Hindlimb muscle (tissue), 1 donor: ENCODE measurements at places on chromosomes 12 and 14.

DNA sequence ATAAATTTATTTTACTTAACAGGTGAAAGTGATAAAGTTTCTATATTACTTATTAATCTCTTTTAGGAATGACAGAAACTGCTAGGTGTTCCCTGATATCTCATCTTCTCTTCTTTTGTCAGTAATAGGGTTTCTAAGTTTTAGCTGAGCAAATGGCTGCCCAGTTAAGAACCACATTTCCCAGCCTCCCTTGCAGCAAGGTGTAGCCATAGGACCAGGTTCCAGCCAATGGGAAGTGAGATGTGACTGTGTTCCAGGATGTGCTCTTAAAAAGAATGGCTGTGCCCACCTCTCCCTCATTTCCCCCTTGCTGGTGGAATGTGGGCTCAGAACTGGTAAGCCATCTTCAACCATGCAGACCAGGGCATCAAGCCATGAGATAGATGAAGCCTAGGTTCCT lies 165.6 kb downstream of the HELB start:
- DNase-seq, result no peak

DNA sequence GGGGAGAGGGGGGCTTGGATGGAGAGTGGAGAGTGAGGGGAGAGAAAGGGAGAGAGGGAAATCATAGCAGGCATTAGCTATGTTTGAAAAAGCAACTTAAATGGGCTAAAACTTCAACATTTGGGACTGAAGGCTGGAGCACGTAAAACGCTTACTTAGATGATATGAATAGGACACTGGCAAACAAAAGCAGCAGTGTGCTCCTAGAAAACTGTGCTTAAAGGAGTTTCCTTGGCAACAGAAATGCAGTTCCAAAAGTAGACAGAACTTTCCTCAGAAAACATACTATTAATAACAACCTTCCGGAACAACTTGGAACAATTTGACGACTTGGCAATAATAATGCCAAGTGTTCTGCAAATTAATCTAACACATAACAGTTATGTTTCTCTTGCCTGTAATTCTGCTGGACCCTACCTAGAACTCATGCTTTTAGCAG lies 235.5 kb upstream of the NPAS3 start:
- peak; percentile 87 for DNase-seq

DNA sequence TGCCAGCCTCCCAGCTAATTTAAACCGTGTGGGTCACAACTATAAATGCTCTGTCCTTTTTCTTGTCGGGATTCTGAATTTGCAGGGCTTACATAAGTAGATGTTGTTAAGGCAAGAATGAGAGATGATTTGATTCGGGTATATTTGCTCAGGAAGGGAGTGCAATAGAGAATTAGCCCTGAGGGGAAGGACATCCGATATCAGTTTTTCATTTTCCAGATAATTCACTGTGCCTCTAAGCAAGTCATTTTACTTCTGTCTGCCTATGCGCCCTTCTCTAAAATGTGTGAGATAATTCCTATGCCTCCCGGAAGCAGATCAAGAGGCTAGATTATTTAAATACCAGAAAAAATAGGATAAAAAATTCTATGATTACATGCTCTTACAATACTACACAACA lies 300.5 kb downstream of the RMST start:
- no peak for DNase-seq

- DNase-seq, result no peak
Observed at GRCh38 chr12:100860611-100861010, 66.0 kb downstream of the ANO4 start.

GRCh38 chr12:16611146-16611545 lies 5.2 kb upstream of the LMO3 start:
- no peak for DNase-seq

GRCh38 chr14:64885559-64885958 lies 5.9 kb upstream of the SPTB start:
- no peak for DNase-seq

DNA sequence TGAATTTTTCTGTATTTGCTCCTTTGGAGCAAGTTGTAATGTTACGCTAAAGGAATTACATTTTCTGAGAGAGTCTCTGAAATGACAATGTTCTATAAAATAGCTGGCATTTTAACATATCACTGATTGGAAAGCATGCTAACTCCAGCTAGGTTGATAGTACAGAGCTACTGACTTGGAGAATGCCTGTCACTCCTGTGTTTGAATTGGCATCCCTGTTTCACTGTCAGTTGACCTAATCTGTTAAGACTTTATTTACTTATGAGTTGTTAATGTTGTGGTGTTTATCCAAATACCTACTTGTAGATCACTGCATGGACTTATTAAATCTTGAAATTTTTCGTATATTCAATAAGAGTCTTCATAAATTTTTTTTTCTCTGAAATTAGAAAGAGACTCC lies 33.6 kb downstream of the HCFC2 start:
- no peak for DNase-seq

- peak; percentile 98 for DNase-seq
Observed at GRCh38 chr12:8026291-8026900, 6.1 kb upstream of the FOXJ2 start.

GRCh38 chr12:51942501-51943000 lies 8.9 kb upstream of the ACVR1B start:
- DNase-seq, result no peak

DNA sequence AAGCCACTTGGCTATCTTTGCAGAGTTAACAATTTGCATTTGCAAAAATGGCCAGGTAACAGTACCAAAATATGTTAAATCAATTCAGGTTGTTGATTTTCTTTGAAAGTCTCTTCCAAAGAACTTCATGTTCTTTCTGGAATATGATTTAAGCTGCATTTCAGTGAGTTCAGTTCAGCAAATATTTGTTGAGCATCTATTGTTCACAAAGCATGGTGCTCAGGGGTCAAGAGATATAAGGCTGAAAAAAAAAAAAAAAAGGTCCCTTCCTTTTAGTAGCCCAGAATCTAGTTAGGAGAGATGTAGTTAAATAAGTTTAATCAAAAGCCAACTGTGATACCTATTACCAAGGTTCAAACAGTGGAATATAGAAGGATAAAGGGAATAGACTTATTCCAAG lies 317.1 kb downstream of the ZFP36L1 start:
- no peak for DNase-seq

DNA sequence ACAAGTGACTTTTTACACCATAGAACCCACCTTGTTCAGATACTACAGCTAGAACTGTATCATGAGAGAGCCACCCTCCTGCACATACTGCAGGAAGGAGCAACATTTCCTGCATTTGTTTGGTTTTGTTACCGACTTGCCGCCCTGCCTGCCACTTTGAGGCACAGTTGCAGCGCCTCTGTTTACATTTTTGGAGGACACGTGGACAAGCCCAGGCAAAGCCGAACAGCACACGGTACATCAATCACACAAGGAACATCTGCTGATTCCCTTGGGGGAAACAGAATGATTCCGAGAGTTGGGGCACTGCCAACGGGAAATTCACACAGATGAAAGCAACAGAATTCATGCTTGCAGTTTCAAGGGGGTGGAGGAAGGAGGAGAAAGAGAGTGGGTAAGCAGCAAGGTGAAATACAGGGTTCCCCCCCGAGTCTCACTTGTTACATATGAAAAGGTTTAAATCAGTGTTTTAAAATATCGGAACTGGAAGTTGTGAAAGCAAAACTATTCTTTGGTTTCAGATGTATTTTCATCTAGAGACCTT lies 110.7 kb downstream of the BTG1 start:
- peak; percentile 37 for DNase-seq
